SK-N-MC (cell line): ENCODE measurements at places on chromosomes 12 and 14.
A peak's percentile ranks its signal among the peaks of the same experiment; 100 is the strongest.

DNA sequence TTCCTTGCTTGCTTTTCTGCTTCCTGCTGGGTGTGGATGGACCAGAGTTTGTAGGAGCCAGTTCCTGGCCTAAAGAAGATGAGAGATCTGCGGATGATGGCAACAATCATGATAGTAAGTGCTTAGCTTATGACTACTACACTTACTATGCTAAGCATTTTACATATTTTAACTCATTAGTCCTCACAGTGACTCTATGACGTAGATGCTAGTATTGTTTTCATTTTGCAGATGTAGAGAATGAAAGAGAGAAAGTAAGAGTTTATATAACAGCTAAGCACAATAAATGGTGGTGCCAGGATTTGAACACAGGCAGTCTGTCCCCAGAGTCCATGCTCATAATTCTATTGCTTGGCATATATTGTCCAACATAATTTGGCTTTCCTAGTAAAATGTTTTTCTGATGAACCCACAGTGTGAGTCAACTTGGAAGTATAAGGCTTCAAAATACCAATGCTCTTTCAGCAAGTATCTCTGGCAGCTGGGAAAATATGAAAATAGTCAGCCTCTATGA lies 363.2 kb upstream of the DDHD1 start:
- DNase-seq = no peak

DNA sequence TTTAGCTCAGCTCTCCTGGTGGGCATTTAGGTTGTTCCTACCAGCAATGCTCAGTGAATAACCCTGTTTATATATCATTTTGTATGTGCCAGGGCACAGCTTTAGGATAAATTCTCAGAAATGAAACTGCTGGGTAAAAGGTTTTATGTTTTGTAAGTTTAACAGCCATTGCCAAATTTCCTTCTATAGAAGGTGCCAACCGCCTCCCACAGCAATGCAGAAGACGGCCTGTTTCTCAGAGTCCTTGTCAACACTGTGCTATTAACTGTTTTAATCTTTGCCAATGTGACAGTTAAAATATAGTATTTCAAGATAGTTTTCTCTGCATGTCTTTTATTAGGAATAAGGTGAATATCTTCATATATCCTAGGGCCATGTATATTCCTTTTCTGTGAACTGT lies 65.0 kb downstream of the PPP1R13B start:
- DNase-seq = no peak

- no peak for DNase-seq
Observed at GRCh38 chr12:26937443-26937862, 328 bp downstream of the INTS13 start.

GRCh38 chr14:29810682-29811081 lies 117.0 kb downstream of the PRKD1 start:
- DNase-seq = peak; percentile 84

DNA sequence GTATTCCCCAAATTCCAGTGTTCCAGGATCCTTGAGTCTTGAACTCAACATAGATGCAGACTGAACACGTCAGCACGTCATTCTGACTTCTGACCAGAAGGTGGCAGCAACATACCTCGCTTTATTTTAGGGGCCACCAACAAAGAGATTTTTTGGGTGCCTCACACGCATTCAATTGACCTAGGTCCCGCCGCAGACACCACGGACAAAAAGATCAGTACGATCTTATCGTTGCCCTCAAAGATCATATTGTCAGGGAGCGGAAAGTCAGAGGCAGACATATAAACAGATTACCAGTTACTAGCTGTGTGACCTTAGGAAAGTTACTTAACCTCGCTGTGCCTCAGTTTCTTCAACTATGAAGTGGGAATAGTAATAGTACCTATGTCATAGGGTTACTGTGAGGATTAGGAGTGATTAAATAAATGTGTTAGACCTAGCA lies 6.5 kb upstream of the PRPH start:
- DNase-seq = peak; percentile 35

- no peak for DNase-seq
Observed at GRCh38 chr12:20368651-20369304, 441 bp downstream of the PDE3A start.

DNA sequence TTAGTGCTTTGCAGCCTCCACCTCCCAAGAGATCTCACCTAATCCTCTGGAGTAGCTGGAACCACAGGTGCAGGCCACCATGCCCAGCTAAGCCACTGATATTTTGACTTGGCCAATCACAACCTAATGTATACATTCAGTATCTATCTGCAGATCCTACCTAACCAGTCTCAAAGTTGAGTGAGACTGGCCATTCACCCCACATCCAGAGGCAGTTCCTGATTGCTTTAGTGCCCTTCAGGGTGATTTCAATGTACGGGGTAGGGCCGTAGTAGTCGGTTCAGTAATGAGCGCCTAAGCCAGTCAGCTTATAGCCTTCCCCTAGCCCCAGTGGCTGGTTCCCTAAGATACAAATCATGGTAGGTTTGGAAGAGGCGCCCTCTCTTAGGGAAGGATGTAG lies 27.4 kb upstream of the FBXO34 start:
- DNase-seq = no peak

DNA sequence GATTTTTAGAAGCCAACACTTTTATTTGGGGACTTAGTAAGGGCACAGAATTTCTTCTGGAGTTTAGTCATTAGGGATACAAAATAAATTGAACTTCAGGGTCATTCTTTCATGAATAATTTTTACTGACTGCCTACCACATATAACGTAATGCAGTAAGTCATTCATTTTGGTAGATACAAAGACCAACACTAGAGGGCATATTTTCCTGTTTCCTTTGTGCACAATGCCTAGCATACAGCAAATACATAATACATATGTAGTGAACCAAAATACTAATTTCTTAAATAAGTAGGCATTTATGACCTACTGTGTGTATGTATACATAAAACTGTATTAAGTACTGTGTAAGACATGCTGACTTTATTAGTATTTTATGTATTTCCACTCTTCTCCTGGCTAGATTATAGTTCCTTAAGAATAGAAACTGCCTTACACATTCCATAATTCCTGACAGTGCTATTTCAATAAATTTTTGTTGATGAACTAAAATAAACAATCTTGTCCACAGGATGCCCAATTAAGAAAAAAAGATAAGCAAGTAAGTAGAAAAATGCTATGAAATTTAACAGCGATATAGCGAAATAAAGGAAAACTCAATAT lies 47.9 kb downstream of the PPP1R12A start:
- peak; percentile 70 for DNase-seq

GRCh38 chr12:23236066-23236780 lies 611.3 kb downstream of the ETNK1 start:
- DNase-seq = no peak

- no peak for DNase-seq
Observed at GRCh38 chr14:59352961-59353360, 112.2 kb downstream of the GPR135 start.

- DNase-seq = no peak
Observed at GRCh38 chr12:6295094-6295811, 15.2 kb upstream of the PLEKHG6 start.
